ENCODE measurements at places on chromosomes 12 and 14. TPM values are rescaled to one million over a fixed set of nuclear protein-coding genes. Genes with fewer than 3 reads are reported as not detected.

ST8SIA1 gene
- 13.6 TPM for total RNA-seq

DNA sequence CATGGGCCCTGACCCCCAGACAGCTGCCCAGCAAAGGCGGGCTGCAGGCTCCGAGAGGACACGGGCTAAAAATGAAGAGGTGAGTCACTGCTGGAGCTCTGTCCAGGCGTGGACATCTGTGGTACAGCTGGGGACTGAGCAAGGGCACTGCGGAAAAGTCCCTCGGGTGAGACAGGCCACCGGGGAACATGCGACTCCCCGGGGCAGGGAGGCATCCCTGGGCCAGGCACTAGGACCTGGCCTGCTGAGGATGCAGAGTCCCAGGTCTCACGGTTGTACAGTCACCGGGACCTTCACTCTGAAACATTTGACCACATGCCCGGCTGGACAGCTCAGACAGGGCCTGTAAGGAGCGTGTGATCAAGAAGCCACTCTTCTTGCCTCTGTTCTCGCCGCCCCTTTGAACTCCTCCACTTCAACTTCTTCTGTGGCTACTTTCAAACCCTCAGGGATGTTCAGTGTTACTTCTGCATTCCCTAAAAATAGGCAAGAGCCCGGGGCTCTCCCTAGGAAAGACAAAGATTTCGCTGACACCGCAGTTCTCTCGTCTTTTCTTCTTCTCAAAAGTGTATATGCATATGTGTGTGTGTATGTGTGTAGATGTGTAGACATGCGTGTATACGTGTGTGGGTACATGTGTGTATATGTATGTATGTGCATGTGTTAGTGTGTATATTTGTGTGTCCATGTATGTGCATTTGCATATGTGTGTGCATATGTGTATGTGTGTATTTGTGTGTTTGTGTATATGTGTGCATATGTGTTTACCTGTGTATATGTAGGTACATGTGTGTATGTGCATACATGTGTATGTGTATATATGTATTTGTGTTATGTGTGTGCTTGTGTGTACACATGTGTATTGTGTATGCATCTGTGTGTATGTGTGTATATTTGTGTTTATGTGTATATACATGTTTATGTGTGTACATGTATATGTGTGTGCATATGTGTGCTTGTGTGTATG lies 5.0 kb upstream of the RFLNA start:
- DNase-seq, result no peak

DNA sequence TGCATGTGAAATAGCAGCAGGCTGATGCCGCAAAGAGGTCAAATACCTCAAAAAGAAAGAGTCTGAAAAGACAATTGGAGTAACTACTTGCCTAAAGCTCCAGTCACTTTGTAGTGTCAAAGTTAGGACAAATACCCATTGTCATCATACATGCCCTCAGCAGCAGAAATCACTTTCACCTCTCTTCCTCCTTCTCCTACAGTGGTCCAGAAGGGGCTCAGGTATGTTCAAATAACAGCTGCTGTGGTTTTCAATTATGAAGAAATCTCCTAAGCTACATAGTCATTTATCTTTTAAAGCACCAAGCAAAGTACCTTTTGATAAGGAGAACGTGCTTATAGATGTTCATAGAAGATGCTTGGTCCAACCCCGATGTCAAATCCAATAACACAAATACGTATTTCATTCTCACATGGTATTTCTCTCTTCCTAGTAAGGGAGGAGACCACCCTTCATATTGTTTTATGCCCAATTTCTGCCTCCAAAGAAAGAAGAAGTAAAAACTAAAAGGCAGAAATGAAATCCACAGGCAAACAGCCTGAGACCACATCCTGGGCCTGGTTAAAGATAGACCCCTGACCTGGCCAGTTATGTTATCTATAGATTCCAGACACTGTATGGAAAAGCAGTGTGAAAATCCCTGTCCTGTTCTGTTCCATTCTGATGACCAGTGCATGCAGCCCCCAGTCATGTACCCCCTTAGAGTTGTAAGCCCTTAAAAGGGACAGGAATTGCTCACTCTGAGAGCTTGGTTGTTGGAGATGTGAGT lies 23.7 kb downstream of the GYS2 start:
- no peak for DNase-seq

GRCh38 chr12:64649487-64649886 lies 39.2 kb downstream of the RASSF3 start:
- no peak for DNase-seq

FZD10 gene
- total RNA-seq, result 0.79 TPM

- no peak for DNase-seq
Observed at GRCh38 chr12:56884421-56884820, 49.8 kb downstream of the SDR9C7 start.
